HFFc6 (cell line): ENCODE measurements at places on chromosomes 11 and 22.

GRCh38 chr11:100646545-100646944 is 40.5 kb upstream of the ARHGAP42 start:
- H3K4me1 ChIP-seq = no peaks in the 10 kb centered on the region
- no peak for DNase-seq
- H3K36me3 ChIP-seq = no peaks in the 10 kb centered on the region
- no peak overlapping the region for H3K27ac ChIP-seq
- H3K4me3 ChIP-seq = no peak overlapping the region

- DNase-seq = no peak
- no peaks in the 10 kb centered on the region for H3K4me1 ChIP-seq
- no peak overlapping the region for H3K4me3 ChIP-seq
- H3K36me3 ChIP-seq = peaks cover 13% of the 10 kb centered on the region
- H3K27me3 ChIP-seq = peaks cover 4% of the 10 kb centered on the region; the same call in 1 of the 2 replicates
- no peak overlapping the region for H3K27ac ChIP-seq
Observed at GRCh38 chr22:49479566-49479965, 348.1 kb downstream of the BRD1 start.

DNA sequence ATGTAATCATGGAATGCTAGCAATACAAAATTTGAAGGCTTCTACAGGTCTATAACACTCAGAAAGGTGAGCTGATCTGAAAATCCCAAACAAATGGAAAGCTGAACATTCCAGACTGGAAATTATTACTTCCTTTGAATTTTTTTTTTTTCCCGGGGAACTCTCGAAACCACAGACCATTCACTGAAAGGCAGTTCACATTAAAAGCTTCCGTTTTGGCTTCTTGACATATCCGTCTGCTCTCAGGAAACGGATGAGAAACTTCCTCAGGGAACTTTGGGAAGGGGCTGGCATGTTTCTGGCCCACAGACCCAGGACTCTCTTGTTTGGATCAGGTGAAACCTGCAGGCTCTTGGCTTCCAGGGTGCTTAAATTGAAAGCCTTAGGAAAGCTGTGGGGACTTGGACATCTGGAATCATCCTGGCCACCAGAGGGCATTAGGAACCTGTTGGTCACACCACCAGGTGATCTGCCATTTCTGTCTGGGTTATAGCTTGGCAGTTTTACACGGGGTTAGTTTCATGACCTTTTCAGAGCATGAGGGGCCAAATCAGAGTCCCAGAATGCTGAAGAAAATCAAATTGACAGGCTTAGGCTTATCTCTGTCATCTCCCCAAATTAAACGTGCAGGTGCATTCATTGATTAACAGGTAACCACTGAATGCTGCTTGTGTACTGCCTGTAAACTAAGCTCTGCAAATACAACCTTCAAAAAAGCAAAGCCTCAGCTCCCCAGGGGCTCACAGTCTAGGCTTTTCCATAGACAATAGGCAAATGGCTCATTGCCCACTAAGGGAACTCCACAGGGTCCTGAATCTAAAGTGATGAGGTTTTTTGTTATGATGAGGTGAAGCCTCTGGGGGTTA is 22.7 kb upstream of the GRAMD1B start:
- H3K36me3 ChIP-seq = no peaks in the 10 kb centered on the region
- DNase-seq = peak; percentile 65
- H3K27ac ChIP-seq = no peak overlapping the region
- H3K4me3 ChIP-seq = peak overlapping the region; percentile 79
- H3K4me1 ChIP-seq = peaks cover 25% of the 10 kb centered on the region
- peaks cover 4% of the 10 kb centered on the region for H3K27me3 ChIP-seq

DNA sequence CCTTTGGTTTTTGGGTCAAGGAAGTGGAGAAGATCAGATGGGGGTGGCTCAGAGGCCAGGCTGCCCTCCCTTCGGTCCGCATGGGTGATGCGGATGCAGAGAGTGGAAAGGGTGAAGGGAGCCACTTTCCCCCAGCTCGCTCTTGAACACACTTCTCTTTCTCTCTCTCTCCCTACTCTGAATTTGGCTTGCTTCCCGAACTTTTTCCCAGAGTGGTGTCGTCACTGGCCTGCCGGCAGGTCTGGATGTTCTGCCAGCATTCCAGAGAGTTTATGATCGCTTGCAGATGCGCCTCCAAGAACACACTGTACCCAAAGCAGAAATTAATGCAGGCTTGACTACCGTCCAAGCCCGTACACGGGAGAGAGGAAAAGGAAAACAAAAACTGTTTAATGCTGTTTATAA is 103.2 kb downstream of the ZBTB16 start:
- peaks cover 45% of the 10 kb centered on the region for H3K27me3 ChIP-seq
- peak overlapping the region; percentile 50; the same call in 1 of the 2 replicates for H3K27ac ChIP-seq
- peaks cover 56% of the 10 kb centered on the region for H3K4me1 ChIP-seq
- DNase-seq = peak; percentile 97

GRCh38 chr11:44290208-44290607 is 19.7 kb downstream of the ALX4 start:
- no peak overlapping the region for H3K4me3 ChIP-seq
- no peak overlapping the region for H3K27ac ChIP-seq
- H3K36me3 ChIP-seq = no peaks in the 10 kb centered on the region
- peaks cover 34% of the 10 kb centered on the region for H3K4me1 ChIP-seq

GRCh38 chr11:68812526-68812925 is 29.2 kb downstream of the CPT1A start:
- peaks cover 11% of the 10 kb centered on the region for H3K4me1 ChIP-seq
- peaks cover 19% of the 10 kb centered on the region; the same call in 1 of the 2 replicates for H3K36me3 ChIP-seq
- no peaks in the 10 kb centered on the region for H3K27me3 ChIP-seq
- no peak overlapping the region for H3K27ac ChIP-seq
- no peak overlapping the region for H3K4me3 ChIP-seq
- no peak for DNase-seq

- no peaks in the 10 kb centered on the region for H3K36me3 ChIP-seq
- DNase-seq = no peak
- H3K27me3 ChIP-seq = peaks cover under 1% of the 10 kb centered on the region
- peaks cover 48% of the 10 kb centered on the region for H3K4me1 ChIP-seq
Observed at GRCh38 chr22:19477321-19478044, 1.5 kb downstream of the UFD1 start.

DNA sequence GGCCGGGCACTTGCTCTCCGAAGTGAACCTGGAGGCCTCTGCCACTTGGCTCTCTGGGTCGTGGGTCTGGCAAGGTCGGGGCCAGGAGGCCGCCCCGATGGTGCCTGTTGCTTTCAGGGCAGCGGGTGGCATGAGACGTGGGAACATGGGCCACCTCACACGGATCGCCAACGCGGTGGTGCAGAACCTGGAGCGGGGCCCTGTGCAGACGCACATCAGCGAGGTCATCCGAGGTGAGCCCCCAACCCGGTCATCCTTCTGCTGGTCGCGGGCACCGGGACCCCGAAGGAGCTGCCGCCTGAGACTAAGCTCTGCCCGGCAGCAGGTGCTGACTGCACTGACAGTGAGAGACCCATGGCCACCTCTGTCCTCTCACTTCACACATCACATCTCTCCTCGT is 40.0 kb downstream of the SBF1 start:
- peaks cover 3% of the 10 kb centered on the region; the same call in 1 of the 2 replicates for H3K27me3 ChIP-seq
- H3K4me3 ChIP-seq = no peak overlapping the region
- H3K27ac ChIP-seq = no peak overlapping the region
- H3K36me3 ChIP-seq = no peaks in the 10 kb centered on the region; the same call in 1 of the 2 replicates
- no peak for DNase-seq

GRCh38 chr11:119229288-119229672 is 23.1 kb downstream of the CBL start:
- H3K27me3 ChIP-seq = no peaks in the 10 kb centered on the region
- H3K36me3 ChIP-seq = peaks cover 18% of the 10 kb centered on the region
- H3K4me3 ChIP-seq = peak overlapping the region; percentile 32
- peak overlapping the region; percentile 65 for H3K27ac ChIP-seq
- peaks cover 25% of the 10 kb centered on the region for H3K4me1 ChIP-seq
- no peak for DNase-seq

- no peak for DNase-seq
- H3K27me3 ChIP-seq = peaks cover 1% of the 10 kb centered on the region; the same call in 1 of the 2 replicates
- peak overlapping the region; percentile 63 for H3K27ac ChIP-seq
- H3K4me1 ChIP-seq = peaks cover 97% of the 10 kb centered on the region
- H3K4me3 ChIP-seq = no peak overlapping the region
- H3K36me3 ChIP-seq = peaks cover 33% of the 10 kb centered on the region
Observed at GRCh38 chr22:35782504-35782903, 64.8 kb downstream of the APOL5 start.

DNA sequence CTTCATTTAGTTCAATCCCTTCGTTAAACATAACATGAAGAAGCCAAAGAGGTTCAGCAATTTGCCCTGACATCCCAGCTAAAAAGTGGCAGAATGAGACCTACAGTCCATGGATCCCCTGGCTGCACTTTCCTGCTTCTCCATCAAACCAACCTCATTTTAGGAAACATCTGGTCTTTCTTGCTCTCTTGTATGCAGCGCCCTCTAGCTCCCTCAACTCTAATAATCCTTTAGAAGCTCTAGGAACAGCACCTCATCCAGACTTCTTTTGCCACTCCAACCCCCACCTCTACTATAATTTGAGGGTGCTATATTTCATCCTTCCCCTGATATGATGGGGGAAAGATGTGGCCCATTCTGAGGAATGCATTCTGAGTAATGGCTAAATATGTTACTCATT is 7.4 kb downstream of the CNTF start:
- H3K36me3 ChIP-seq = peaks cover 14% of the 10 kb centered on the region
- peaks cover 53% of the 10 kb centered on the region for H3K4me1 ChIP-seq
- no peaks in the 10 kb centered on the region for H3K27me3 ChIP-seq
- peak overlapping the region; percentile 73 for H3K27ac ChIP-seq
- DNase-seq = peak; percentile 54

- no peak overlapping the region for H3K27ac ChIP-seq
- no peaks in the 10 kb centered on the region for H3K36me3 ChIP-seq
- no peak for DNase-seq
- H3K4me3 ChIP-seq = no peak overlapping the region
- peaks cover 7% of the 10 kb centered on the region for H3K4me1 ChIP-seq
Observed at GRCh38 chr11:2889362-2890273, 4.0 kb upstream of the CDKN1C start.

- DNase-seq = no peak
- H3K36me3 ChIP-seq = no peaks in the 10 kb centered on the region
- peaks cover 27% of the 10 kb centered on the region for H3K4me1 ChIP-seq
- H3K4me3 ChIP-seq = no peak overlapping the region
Observed at GRCh38 chr22:35861451-35861850, 143.8 kb downstream of the APOL5 start.

- peak overlapping the region; percentile 83 for H3K4me3 ChIP-seq
- H3K27ac ChIP-seq = peak overlapping the region; percentile 89
- no peaks in the 10 kb centered on the region for H3K27me3 ChIP-seq
- peaks cover 44% of the 10 kb centered on the region for H3K36me3 ChIP-seq
Observed at GRCh38 chr11:123431619-123432018, 1.6 kb downstream of the GRAMD1B start.
